ENCODE measurements at places on chromosomes 16 and 17.

GRCh38 chr17:64345689-64346376 is 44.8 kb downstream of the PECAM1 start:
- DNase-seq = no peak

GRCh38 chr16:68246666-68247065 is 1.5 kb downstream of the PLA2G15 start:
- no peak for DNase-seq

DNA sequence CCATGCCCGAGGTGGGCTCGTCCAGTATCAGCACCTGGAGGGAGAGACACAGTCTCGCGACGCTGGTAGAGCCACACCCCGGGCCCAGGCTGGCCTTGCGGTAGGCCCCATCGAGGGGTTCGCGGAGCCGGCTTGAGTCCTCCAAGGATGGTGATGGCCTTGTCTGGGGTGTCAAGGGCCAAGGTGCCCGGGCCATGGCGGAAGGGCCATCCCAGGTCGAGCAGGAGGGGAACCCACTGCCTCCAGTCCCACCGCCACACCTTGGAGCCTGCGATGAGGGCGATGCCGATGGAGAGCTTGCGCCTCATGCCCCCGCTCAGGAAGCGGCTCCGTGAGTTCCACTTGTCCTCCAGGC is 29.6 kb upstream of the RNPS1 start:
- DNase-seq = no peak

DNA sequence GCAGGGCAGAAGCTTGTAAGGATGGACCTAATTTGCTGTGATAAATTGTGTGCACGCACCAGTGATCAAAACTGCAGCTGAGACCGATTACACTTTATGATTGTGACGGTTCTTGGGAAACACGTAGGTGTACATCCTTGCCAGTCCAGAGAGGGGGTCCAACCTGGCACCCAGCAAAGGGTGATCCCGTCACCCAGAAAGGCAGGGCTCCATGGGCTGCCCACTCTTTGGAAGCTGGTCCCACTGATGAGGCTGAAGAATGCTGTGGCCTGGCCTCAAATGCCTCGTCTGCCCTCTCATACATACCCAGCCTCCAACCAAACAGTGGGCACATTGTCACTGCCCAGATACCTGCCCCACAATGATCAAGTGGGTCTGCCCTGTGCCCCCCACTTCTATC is 132.0 kb downstream of the C16orf78 start:
- DNase-seq = no peak

DNA sequence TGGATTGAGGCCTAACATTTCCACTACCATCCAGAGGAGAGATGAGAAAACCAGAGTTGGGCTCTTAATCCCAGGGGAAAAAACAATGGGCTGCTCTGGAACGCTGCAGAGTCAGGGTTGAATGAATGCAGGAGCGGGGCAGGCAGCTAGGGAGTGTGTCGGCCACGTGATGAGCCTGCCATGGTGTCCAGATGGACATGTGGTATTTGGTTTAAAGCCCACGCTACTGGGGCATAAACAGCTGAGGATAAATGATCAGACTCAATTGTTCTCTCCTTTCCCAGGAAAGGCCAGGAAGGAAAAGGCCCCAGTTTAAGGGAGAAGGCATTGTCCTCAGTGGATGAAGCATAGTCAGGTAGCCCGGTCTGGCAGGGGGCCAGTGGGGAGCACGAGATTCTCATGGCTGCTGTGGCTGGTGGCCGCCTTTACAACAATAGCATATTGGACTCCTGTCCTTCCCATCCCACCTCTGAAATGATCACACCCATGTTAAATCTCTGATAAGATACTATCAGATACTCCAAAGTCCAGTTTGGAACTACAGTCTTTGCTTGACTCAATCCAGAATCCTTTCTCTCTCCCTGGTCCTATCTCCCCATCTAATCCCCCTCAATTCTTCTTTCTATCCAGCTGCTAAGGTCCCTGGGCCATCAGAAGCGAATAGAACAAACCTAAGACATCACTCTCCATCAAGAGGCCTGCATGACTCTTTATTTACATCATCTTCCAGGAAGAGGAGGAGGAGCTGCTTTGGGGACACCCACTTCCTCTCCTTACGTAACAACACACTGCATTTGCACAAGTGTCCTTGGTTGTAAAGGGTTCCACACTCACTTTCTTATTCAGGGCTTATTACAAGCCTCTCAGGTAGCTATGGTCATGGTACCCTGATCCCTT is 20.4 kb downstream of the CA4 start:
- no peak for DNase-seq

GRCh38 chr17:43855061-43855460 is 8.1 kb downstream of the CD300LG start:
- no peak for DNase-seq

DNA sequence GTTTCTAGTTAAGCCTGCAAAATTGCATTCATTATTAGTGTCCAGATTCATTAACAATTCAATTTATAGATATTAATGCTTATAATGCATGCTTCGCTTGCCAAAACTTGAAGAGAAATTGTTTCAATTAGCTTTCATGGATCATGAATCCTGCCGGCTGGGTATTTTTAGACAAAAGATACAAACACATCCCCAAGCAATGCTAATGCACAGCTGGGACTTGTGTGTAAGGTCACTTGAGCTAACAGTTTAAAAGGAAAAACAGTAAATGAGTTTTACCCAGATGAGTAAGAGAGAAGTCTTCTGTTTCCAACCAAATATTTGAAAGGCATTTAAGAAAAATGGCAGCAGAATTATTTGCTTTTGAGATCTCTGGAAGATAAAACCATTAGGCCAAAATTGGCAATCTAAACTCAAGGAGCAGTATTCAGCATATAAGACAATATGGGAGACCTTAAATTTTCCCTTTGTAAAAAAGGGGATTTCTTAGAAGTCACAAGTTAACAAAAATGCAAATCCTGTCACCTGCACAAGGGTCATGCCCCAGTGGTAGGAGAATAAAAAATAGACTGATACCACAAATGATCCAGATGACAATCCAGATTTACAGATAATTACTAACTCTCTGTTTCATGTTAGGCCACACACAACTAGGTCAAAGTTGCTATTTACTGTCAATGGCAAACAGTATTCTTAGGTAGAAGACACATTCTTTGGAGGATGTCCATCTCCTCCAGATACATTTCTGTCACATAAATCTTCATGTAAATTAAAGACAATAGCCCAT is 418.4 kb upstream of the PMFBP1 start:
- no peak for DNase-seq

DNA sequence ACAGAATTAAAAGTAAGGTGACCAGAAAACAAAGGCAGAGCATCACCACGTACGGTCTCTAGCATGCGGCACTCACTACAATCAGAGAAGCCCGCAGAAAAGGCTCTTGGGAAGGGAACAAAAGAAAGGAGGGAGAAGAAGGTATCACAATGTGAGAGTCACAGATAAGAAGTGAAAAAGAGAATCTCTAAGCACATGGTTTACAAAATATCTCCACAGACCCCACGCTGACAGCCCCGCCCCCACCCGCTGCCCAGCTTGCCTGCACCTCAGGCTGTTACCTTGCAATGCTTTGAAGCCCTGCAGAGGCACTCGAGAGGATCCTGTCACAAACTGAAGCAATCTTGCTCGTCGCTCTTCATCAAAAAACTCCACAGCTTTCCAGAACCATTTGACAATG is 40.5 kb downstream of the CEP95 start:
- DNase-seq = no peak

DNA sequence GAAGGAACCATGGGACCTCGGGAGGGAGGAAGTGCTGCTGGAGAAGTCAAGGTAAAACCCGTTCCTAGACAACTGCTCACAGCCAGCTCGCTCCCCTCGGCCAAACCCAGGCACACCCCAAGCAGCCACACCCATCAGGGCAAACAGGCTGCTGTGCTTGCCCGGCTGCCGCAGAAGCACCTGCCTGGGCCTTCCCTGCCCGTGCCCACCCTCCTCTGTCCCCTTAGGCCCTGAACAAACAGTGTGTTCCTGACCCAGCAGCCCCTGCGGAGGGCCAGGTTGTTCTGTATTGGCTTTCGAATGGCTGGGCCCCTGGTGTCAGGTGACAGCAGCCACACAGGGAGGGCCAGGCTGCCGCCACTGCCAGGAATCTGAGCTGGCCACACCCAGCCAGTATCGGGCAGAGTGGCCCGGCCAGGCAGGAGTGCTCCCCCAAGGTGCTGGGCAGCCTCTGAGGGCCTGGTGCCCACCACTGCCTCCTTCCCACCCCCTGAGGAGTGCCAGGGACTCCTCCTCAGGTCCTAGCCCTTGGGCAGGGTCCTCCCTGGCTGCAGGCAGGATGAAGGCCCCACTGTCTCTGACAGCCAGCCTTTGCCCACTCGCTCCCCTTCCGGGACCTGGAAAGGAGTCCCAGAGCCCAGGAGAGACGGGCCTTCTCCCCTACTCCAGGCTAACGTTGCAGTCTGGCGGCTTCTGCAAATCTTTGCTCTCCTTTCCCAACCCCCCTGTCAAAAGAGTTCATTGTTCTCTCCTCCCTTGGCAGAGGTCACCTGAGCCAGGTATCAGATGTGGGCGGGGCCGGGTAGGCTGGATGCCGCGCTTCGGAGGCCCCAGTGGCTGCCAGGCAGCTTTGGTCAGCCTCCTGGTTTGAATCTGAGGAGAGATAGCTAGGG is 24.0 kb downstream of the LLGL2 start:
- no peak for DNase-seq

- DNase-seq = no peak
Observed at GRCh38 chr17:61399131-61400065, at the start of gene TBX2. Gene TBX2, plus strand, starts transcription at chr17:61399843. Its CDS starts 334 bp downstream, at chr17:61400177.

- DNase-seq = no peak
Observed at GRCh38 chr16:89190150-89190958, 10.0 kb downstream of the SLC22A31 start.

GRCh38 chr16:47604306-47604705 is 143.2 kb downstream of the PHKB start:
- DNase-seq = no peak

DNA sequence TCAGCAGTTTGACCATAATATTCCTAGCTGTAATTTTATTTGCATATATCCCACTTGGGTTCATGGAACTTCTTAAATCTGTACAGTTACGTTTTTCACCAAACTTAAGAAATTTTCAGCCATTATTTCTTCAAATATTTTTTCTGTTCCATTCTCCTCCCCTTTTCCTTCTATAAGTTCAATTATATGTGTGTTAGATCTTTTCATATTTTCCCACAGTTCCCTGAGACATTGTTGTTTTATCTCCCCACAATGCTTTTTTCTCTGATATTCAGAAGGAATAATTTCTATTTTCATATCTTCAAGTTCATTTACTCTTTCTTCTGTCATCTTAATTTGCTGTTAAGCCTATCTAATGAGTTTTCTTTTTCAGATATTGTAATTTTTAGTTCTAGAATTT is 26.1 kb downstream of the IKZF3 start:
- DNase-seq = no peak

DNA sequence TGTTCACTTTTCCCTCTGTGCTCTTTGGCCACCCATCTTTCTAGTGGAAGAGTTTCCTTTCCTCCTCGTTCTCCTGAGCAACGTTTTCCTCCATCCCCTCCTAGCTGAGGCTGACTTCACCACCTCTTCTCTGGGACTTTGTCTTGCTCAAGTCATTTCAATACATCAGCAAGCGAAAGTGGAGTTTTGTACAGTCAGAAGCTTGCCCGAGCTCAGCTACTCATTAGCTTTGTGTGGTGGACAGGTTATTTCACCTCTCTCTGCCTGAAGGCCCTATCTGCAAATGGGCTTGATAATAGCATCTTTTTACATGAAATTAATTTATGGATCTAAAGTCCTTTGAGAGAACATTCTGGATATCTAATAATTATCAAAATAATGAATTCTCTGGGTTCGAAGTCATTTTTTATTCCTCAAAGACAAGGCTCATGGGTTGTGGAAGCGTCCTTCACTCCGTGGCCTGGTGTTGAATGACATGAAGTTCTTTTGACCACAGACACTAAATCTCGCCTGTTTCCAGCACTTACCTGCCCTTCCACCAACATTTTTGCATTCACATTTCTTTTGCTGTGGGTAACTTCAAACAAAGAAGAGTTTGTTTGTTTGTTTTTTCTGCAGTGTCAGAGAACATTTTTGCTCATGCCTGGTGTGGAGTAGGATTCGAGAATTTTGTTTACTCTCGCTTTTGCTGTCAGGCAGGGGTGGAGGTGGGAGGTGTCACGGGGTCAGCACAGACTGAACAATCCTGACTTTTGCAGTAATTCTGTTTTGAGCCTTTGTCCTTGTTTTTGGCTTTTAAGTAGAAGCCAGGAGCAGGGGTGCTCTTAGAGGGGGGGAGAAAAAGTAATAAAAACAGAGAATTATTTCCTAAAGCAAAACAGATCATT is 155.0 kb upstream of the CACNG5 start:
- no peak for DNase-seq

- no peak for DNase-seq
Observed at GRCh38 chr17:11330826-11331225, 89.8 kb downstream of the SHISA6 start.

GRCh38 chr16:49494474-49494873 is 120.9 kb downstream of the C16orf78 start:
- no peak for DNase-seq

DNA sequence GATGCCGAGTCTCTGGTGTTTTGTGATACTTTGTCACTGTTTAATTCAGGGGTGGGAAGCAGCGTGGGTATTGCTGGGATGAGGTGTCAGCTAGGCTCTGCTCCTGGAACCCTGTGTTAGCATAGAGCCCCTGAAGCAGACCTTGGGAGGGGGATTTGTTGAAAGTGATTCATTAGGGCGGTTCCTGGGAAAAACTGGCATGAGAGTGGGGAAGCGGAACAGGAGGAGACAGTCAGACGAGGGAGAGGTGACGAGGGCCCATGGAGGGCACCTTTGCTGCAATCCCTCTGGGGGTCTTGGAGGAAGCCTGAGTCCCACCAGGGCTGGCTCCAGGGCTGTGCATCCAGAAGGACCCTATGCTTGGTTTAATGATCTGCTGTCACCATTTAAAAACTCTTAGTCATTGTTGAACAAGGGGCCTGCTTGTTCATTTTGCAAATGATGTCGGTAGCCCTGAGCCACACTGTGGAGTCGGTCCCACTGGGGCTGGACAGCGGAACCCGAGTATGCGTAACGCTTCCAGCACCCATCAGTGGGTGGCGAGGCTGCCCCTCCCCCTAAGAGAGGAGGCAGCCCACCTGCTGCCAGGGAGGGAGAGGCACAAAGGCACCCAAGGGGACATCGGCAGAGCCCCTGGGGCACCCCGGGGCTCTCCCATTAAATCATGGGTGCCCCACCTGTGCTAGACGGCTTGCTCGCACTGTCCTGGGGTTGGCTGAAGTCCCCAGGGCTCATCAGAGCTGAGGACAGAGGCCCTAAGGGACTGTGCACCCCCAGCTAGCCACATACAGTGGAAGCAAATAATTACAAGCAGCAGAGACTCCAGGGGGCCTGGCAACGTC is 35.4 kb downstream of the WFDC1 start:
- DNase-seq = no peak

DNA sequence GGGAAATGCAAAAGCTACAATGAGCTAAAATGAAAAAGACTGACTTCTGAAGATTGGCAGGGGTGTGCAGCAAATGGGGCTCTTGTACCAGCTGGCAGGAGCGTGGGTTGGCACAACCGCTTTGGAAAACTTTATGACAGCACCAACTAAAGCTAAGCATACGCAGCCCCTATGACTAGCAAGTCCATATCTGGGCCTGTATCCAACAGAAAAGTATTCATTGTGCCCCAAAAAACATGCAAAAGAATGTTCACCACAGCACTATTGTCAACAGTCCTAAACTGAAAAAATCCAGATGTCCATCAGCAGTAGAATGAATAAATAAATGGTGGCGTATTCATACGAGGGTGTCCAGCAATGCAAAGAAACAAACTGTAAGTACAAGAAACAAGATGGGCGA is 22.6 kb upstream of the ITGA3 start:
- no peak for DNase-seq

Measured in activated naive CD4-positive, alpha-beta T cell treated with anti-CD3 and anti-CD28 coated beads, Interleukin-2, amount 50 U/mL, for 72 hours (primary cell).